Smooth muscle cell of the coronary artery (primary cell): ENCODE measurements at places on chromosomes 7 and 10. TPM values are rescaled to one million over a fixed set of nuclear protein-coding genes. Genes with fewer than 3 reads are reported as not detected.

COG5 gene
- total RNA-seq: 29.3 and 39.2 TPM in 2 replicates

OR13A1 gene
- 0.12 TPM in 1 of 2 replicates, not detected in the other for total RNA-seq

MBL2 gene
- not detected in 2 replicates for total RNA-seq

FLNC gene
- 118 and 153 TPM in 2 replicates for total RNA-seq

PTF1A gene
- total RNA-seq: not detected in 2 replicates

SLC29A4 gene
- 2.5 and 4.3 TPM in 2 replicates for total RNA-seq

TAS2R4 gene
- 0.38 and 0.70 TPM in 2 replicates for total RNA-seq

NRBF2 gene
- total RNA-seq: 15.6 and 22.3 TPM in 2 replicates

CALHM3 gene
- not detected in 2 replicates for total RNA-seq

UPK3B gene
- total RNA-seq: 0.08 TPM in 1 of 2 replicates, not detected in the other

HACD1 gene
- 11.0 and 33.4 TPM in 2 replicates for total RNA-seq

PRXL2A gene
- 1.3 and 1.4 TPM in 2 replicates for total RNA-seq

TMEM273 gene
- total RNA-seq: 0.47 TPM in 1 of 2 replicates, not detected in the other

EPO gene
- total RNA-seq: not detected in 2 replicates

AOAH gene
- not detected in 2 replicates for total RNA-seq

KCNH2 gene
- total RNA-seq: 0.08 TPM in 1 of 2 replicates, not detected in the other

SPOCK2 gene
- total RNA-seq: under 0.01 and 0.12 TPM in 2 replicates

MRPL32 gene
- 26.8 and 52.5 TPM in 2 replicates for total RNA-seq

ICA1 gene
- total RNA-seq: 0.23 and 0.38 TPM in 2 replicates

CARD11 gene
- 0.68 TPM in 1 of 2 replicates, not detected in the other for total RNA-seq

MAGI2 gene
- 2.4 and 5.1 TPM in 2 replicates for total RNA-seq

DPYSL4 gene
- total RNA-seq: 4.9 and 7.2 TPM in 2 replicates

AVL9 gene
- 19.5 and 23.9 TPM in 2 replicates for total RNA-seq

AKR1C8 gene
- not detected in 2 replicates for total RNA-seq

ARMC3 gene
- not detected in 2 replicates for total RNA-seq

NRCAM gene
- total RNA-seq: 1.1 and 1.9 TPM in 2 replicates

OR2A1 gene
- 0.08 and 0.12 TPM in 2 replicates for total RNA-seq

CTAGE4 gene
- 0.23 and 0.35 TPM in 2 replicates for total RNA-seq

STEAP4 gene
- 0.08 and 15.0 TPM in 2 replicates for total RNA-seq

CUZD1 gene
- total RNA-seq: 0.30 and 0.47 TPM in 2 replicates

EZH2 gene
- 2.1 and 5.0 TPM in 2 replicates for total RNA-seq

EVX1 gene
- total RNA-seq: not detected in 2 replicates

CTBP2 gene
- 73.5 and 75.4 TPM in 2 replicates for total RNA-seq

TMEM139 gene
- not detected in 2 replicates for total RNA-seq

NEUROG3 gene
- total RNA-seq: not detected in 2 replicates

LIPN gene
- total RNA-seq: not detected in 2 replicates

HMX2 gene
- total RNA-seq: not detected in 2 replicates

THSD7A gene
- total RNA-seq: 0.12 and 0.38 TPM in 2 replicates

FFAR4 gene
- not detected in 2 replicates for total RNA-seq

VWA2 gene
- 0.08 and 0.23 TPM in 2 replicates for total RNA-seq

UBTD1 gene
- total RNA-seq: 16.3 and 30.3 TPM in 2 replicates

PIK3CG gene
- 0.12 TPM in 1 of 2 replicates, not detected in the other for total RNA-seq

EN2 gene
- total RNA-seq: under 0.01 TPM in 1 of 2 replicates, not detected in the other

DGKB gene
- total RNA-seq: 0.59 TPM in 1 of 2 replicates, not detected in the other

TBX20 gene
- 1.9 and 13.5 TPM in 2 replicates for total RNA-seq

MMD2 gene
- total RNA-seq: not detected in 2 replicates

C10orf67 gene
- not detected in 2 replicates for total RNA-seq

PNLIPRP2 gene
- not detected in 2 replicates for total RNA-seq

CD36 gene
- 0.45 and 132 TPM in 2 replicates for total RNA-seq

SFRP5 gene
- total RNA-seq: 0.12 and 3.9 TPM in 2 replicates

FANK1 gene
- 5.2 and 13.9 TPM in 2 replicates for total RNA-seq

CPA5 gene
- 0.08 and 0.12 TPM in 2 replicates for total RNA-seq

PLPP4 gene
- total RNA-seq: 2.9 and 3.2 TPM in 2 replicates
